ENCODE measurements at places on chromosomes 1 and 21.

GRCh38 chr1:228176461-228177182 lies 11.0 kb downstream of the IBA57 start:
- H3K27ac ChIP-seq, result no peak overlapping the region
- no peak overlapping the region for H3K4me3 ChIP-seq
- no peak for DNase-seq
- H3K36me3 ChIP-seq, result no peaks in the 10 kb centered on the region
- H3K27me3 ChIP-seq, result no peaks in the 10 kb centered on the region

DNA sequence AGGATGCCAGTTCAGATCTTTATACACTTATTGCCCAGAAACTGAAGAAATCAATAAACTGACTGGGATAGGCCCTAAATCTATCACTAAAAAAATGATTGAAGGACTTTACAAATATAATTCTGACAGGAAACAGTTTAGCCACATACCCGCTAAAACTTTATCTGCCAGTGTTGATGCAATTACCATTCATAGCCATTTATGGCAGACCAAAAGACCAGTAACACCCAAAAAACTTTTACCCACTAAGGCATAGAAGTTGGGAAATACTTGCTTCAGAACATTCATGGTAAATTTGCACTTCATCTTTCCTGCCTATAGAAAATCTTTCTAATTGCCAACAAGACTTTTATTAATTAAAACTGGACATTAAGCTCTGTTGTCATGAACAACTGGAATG lies 15.0 kb upstream of the GPR25 start:
- H3K4me1 ChIP-seq, result no peaks in the 10 kb centered on the region
- H3K4me3 ChIP-seq, result no peak overlapping the region
- no peak overlapping the region for H3K27ac ChIP-seq
- peaks cover 2% of the 10 kb centered on the region for H3K36me3 ChIP-seq
- H3K27me3 ChIP-seq, result no peaks in the 10 kb centered on the region
- DNase-seq, result no peak

DNA sequence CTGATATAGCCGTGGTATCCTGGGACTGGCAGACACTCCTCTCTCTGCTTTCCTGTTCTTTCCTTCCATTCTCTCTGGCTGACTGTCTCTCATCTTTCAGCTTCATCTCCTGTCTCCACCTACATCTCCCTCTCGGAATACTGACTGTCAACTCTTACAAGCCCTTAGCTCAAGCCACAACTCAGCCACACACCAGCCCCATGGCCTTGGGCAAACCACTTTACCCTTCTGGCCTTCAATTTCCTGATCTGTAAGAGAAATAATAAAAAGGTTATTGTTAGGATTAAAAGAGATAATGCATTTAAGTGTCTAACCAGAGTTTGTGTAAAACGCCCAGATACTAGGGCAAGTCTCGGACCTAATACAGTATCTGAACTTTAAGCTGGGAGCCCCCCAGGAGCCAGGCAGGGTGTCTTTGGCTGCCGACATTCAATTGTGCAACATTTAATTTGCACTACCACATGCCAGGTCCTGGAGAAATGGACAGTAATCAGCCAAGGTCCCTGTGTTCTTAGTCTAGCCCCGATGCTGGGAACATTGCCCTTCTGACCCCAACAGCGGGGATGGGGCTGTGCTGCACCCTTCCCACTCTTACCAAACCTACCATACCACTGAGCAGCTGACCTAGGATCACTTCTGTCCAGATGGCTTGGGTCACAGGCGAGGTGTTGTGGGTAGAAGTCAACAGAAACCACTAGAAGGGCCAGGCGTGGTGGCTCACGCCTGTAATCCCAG lies 5.1 kb downstream of the ECHDC2 start:
- H3K36me3 ChIP-seq, result no peaks in the 10 kb centered on the region
- no peak for DNase-seq
- no peak overlapping the region for H3K4me3 ChIP-seq
- no peaks in the 10 kb centered on the region for H3K4me1 ChIP-seq
- H3K27me3 ChIP-seq, result peaks cover 3% of the 10 kb centered on the region
- no peak overlapping the region for H3K27ac ChIP-seq

GRCh38 chr1:211910913-211911485 lies 80.4 kb upstream of the LPGAT1 start:
- no peak overlapping the region for H3K4me3 ChIP-seq
- no peak overlapping the region for H3K27ac ChIP-seq
- H3K4me1 ChIP-seq, result no peaks in the 10 kb centered on the region
- DNase-seq, result no peak
- no peaks in the 10 kb centered on the region for H3K36me3 ChIP-seq

GRCh38 chr1:27339213-27339612 lies 2.6 kb upstream of the SYTL1 start:
- DNase-seq, result no peak
- H3K27me3 ChIP-seq, result peaks cover 2% of the 10 kb centered on the region
- 0 out of 2 replicates have a peak, but pooled peaks cover 2% of the 10 kb centered on the region for H3K36me3 ChIP-seq
- H3K27ac ChIP-seq, result no peak overlapping the region
- no peak overlapping the region for H3K4me3 ChIP-seq

DNA sequence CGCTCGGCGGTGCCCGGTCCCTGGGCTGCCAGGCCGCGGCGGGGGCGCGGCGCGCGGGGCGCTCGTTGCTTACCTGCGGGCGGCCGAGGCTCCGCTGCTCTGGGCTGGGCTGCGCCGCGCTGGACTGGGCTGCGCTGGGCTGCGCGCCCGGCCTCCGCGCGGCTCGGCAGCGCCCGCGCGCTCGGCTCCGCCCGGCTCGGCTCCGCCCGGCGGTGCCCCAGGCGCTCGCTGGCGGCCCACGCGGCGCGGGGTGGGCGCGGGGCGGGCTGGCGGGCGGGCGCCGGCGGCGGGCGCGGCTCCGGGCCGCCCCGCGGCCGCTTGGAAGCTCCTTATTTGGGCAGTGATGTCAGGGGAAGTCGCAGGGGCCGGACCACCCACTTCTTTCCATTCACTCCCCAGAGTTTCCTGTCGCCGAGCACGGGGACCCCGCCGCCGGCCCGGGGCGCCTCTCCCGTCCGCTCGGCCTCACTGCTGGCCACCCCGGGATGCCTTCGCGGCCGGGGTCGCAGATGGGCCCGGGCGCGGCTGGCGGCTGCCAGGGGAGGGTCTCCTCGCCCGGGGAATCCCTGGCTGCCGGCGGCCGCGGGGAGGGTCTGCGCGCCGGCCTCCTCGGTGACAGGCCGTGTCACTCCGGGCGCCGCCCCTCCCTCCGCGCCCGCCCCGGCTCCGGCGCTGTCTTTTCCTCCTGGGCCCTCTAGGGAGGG lies 177.7 kb upstream of the EDN2 start:
- no peaks in the 10 kb centered on the region for H3K36me3 ChIP-seq
- peaks cover 8% of the 10 kb centered on the region for H3K4me1 ChIP-seq
- no peak for DNase-seq

GRCh38 chr1:7560128-7560527 lies 211.0 kb upstream of the VAMP3 start:
- H3K36me3 ChIP-seq, result no peaks in the 10 kb centered on the region
- no peak overlapping the region for H3K4me3 ChIP-seq
- no peaks in the 10 kb centered on the region for H3K4me1 ChIP-seq
- no peak overlapping the region for H3K27ac ChIP-seq

DNA sequence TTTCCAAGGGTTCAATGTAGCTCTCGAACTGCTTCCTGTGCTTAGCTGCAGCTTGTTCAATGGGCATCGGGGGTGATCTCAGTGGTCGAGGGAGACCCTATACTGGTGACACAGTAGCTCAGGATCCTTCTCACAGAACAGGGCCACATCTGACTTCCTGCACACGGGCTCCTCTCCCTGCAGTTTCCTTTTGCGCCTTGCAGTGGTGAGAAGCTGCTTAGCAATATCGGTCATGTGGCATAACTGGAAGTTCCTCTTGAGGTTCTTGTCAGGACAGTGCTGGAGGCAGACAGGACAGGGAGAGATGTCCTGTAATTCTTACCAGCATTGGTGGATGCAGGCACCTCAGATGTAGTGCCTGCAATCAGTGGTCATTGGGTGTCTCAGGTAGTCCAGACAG lies 140.5 kb upstream of the MAP1LC3C start:
- DNase-seq, result no peak
- H3K36me3 ChIP-seq, result no peaks in the 10 kb centered on the region
- H3K4me3 ChIP-seq, result no peak overlapping the region
- no peaks in the 10 kb centered on the region for H3K4me1 ChIP-seq

- DNase-seq, result no peak
- H3K4me1 ChIP-seq, result no peaks in the 10 kb centered on the region
- no peak overlapping the region for H3K27ac ChIP-seq
- H3K36me3 ChIP-seq, result no peaks in the 10 kb centered on the region
Measured at GRCh38 chr1:248189026-248189425, 8.0 kb upstream of the OR2M3 start.

GRCh38 chr1:160748181-160748877 lies 9.3 kb downstream of the SLAMF7 start:
- H3K27ac ChIP-seq, result no peak overlapping the region
- no peak overlapping the region for H3K4me3 ChIP-seq
- H3K4me1 ChIP-seq, result peaks cover 5% of the 10 kb centered on the region
- no peaks in the 10 kb centered on the region for H3K27me3 ChIP-seq

GRCh38 chr1:153394391-153394790 lies 3.5 kb upstream of the S100A8 start:
- H3K27ac ChIP-seq, result no peak overlapping the region
- DNase-seq, result no peak
- no peaks in the 10 kb centered on the region for H3K4me1 ChIP-seq
- no peak overlapping the region for H3K4me3 ChIP-seq
- H3K36me3 ChIP-seq, result no peaks in the 10 kb centered on the region

GRCh38 chr1:16082283-16083038 lies 9.0 kb upstream of the FAM131C start:
- H3K4me1 ChIP-seq, result no peaks in the 10 kb centered on the region
- H3K27ac ChIP-seq, result no peak overlapping the region
- no peaks in the 10 kb centered on the region for H3K36me3 ChIP-seq
- no peak overlapping the region for H3K4me3 ChIP-seq
- H3K27me3 ChIP-seq, result no peaks in the 10 kb centered on the region
- DNase-seq, result peak; percentile 95

GRCh38 chr1:150028322-150028721 lies 17.8 kb upstream of the OTUD7B start:
- no peak overlapping the region for H3K27ac ChIP-seq
- no peak for DNase-seq
- no peaks in the 10 kb centered on the region for H3K36me3 ChIP-seq
- no peaks in the 10 kb centered on the region for H3K4me1 ChIP-seq
- H3K27me3 ChIP-seq, result no peaks in the 10 kb centered on the region

- H3K4me3 ChIP-seq, result no peak overlapping the region
- no peaks in the 10 kb centered on the region for H3K4me1 ChIP-seq
- H3K27ac ChIP-seq, result no peak overlapping the region
- DNase-seq, result peak; percentile 58
- no peaks in the 10 kb centered on the region for H3K36me3 ChIP-seq
Measured at GRCh38 chr1:7474786-7475502, 296.2 kb upstream of the VAMP3 start.

- no peak overlapping the region for H3K4me3 ChIP-seq
- no peaks in the 10 kb centered on the region for H3K27me3 ChIP-seq
- H3K4me1 ChIP-seq, result peaks cover under 1% of the 10 kb centered on the region
- DNase-seq, result no peak
- H3K27ac ChIP-seq, result no peak overlapping the region
Measured at GRCh38 chr21:32516756-32517649, 68.3 kb downstream of the TCP10L start.

DNA sequence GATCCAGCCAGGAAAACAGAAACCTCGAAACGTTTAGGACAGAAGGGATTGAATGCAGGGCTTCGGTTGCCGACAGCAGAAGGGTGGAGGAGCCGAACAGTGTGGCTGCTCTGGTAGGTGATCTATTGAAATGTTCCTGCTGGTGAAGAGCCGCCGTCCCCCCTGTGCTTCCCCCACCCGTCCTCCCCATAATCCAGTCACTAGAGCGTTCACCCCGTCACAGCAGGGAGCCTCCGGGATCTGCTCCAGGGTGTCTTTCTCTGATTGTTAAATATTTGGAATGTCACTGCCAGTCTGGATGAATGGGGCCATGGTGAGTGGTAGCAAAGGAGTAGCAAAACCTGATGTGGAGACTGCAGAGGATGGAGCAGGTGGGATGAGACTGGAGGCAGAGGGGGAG lies 255.1 kb upstream of the CSF3R start:
- DNase-seq, result no peak
- H3K4me3 ChIP-seq, result no peak overlapping the region
- H3K4me1 ChIP-seq, result peaks cover 6% of the 10 kb centered on the region
- H3K27ac ChIP-seq, result no peak overlapping the region
- no peaks in the 10 kb centered on the region for H3K27me3 ChIP-seq

DNA sequence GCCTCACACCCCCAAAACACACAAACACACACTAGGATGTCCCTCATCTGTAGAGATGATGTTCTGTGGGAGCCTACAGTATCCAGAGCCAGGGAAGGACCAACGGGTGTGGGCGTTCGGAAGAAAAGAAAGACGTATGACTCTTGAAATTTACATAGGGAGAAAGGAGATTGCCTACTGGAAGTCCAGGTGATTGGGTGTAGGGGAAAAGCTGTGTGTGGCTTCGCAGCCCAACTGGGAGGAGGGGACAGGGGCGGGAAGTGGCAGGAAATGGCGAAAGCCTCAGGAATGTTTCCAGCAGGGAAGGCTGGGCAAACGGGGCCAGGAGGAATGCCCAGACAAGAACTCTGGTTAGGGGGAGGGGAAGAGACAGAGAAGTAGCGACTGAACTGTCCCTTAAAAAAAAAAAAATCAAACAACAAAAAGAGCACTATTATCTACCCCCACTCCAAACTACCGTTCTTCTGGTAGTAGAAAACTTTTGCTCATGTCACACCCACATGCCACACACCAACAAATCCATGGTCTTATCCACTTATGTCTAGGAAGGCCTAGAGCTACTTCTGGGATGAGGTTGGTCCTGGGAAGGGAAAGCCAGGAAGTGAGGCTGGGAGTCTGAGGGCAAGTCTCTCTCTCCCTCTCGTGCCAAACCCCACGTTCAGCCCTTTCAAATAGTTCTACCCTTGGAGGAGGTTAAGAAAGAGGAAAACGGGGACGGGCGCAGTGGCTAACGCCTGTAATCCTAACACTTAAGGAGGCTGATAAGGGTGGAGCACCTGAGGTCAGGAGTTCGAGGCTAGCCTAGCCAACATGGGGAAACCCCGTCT lies 1.8 kb upstream of the CKS1B start:
- H3K4me1 ChIP-seq, result peaks cover 12% of the 10 kb centered on the region
- H3K27me3 ChIP-seq, result no peaks in the 10 kb centered on the region
- 0 out of 2 replicates have a peak, but pooled peaks cover 2% of the 10 kb centered on the region for H3K36me3 ChIP-seq
- peak; percentile 95 for DNase-seq
- H3K27ac ChIP-seq, result peak overlapping the region; percentile 95
- peak overlapping the region; percentile 82 for H3K4me3 ChIP-seq

GRCh38 chr1:224739303-224739996 lies 123.3 kb downstream of the CNIH3 start:
- H3K4me3 ChIP-seq, result no peak overlapping the region
- H3K36me3 ChIP-seq, result no peaks in the 10 kb centered on the region
- peaks cover 10% of the 10 kb centered on the region for H3K4me1 ChIP-seq
- no peaks in the 10 kb centered on the region for H3K27me3 ChIP-seq
- no peak for DNase-seq
